ENCODE measurements at places on chromosomes 6 and 20.

DNA sequence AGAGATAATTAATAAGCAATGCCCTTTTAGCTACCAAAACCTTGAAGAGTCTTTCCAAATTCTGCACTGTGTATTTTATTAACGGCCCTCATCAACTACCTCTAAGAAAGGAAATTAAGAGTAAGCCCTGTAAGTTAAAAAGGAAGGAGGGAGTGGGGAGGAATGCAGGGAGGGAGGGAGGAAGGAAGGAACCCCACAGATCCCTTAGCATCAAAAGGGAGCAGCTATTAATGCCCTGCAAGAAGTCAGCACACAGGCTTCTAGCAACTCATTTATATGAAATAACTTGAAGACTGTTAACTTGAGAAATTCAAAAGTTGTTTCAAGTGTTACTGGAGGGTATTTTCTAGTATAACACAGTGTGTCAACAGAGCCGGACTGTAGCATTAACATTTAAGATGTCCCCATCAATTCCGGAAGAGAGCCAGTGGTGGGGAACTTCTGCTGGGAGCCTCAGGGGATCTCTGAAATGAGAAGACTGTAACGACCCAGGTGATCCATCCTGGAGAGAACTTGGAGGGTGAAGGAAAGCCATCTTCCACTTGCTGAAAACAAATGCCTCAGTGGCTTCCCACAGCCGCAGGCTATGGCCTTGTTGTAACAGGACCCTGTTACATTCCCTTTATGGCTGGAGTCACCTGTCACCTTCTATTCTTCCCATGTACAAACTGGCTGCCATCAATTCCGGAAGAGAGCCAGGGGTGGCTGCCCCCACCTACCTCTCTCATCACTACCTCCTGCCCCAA, 33.2 kb downstream of the SLC22A23 start:
- no peak for DNase-seq

- no peak for DNase-seq
Measured at GRCh38 chr20:45826381-45827019, 612 bp downstream of the TNNC2 start.

DNA sequence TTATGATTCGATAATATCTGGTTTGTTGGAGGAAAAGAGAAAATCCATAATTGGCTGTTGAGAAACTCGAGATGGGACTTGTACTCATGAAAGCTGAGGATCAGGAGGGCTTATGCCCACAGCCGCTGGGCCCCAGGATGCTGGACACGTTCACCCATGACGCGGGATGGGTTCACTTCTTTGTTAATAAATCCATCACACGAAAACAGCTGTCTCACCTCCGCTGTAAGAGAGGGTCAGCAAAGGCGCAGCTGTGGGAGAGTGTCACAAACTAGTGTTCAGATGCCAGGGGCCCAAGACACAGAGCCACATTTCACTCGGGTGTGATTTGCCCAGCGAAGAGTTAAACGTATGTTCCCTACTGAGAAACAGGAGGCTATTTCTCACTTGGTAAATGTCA, 315.1 kb downstream of the THBS2 start:
- peak; percentile 8 for DNase-seq

GRCh38 chr20:9590189-9590588, 75.8 kb downstream of the LAMP5 start:
- DNase-seq = peak; percentile 37

DNA sequence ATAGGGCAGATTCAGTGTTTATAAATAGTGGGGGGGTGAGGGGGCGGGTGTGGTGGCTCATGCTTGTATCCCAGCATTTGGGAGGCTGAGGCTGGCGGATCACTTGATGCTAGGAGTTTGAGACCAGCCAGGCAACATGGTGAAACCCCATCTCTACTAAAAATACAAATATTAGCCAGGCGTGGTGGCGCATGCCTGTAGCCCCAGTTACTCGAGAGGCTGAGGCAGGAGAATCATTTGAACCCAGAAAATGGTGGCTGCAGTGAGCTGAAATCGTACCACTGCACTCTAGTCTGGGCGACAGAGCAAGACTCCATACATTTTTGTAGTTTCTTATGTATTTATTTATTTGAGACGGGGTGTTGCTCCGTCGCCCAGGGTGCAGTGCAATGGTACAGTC, 109.0 kb upstream of the ZNF217 start:
- DNase-seq = no peak

DNA sequence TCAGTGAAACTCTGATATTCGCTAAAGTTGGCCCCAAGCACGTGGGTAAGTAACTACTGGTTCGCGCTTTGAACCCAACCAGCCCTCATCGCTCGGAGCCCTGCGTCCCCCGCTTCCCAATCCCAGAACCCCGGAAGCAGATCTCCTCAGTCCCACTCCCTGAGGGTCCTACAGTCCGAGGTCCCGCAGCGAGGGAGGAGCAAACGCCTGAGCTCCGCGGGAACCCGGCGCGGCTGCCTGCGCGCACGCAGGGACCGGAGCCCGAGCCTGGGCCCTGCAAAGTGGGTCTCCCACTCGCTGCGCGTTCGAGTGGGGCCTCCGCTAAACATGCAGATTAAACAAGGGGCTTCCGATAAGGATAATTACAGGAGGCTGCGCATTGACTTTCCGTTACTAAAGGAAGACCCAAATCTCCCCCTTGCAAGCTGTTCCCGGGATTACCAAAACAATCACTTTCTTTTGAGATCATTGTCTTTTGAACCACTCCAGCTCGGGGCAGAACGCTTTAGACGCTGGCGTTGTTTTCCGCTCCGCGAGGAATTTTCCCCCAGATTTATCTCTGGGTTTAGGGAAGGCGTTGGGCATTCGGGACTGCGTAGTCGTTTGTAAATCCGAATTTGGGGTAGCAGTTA, 1.3 kb upstream of the VSX1 start:
- no peak for DNase-seq

- no peak for DNase-seq
Measured at GRCh38 chr6:24183584-24183983, 57.6 kb downstream of the NRSN1 start.

GRCh38 chr6:118335325-118335816, 212.7 kb upstream of the PLN start:
- DNase-seq = no peak

DNA sequence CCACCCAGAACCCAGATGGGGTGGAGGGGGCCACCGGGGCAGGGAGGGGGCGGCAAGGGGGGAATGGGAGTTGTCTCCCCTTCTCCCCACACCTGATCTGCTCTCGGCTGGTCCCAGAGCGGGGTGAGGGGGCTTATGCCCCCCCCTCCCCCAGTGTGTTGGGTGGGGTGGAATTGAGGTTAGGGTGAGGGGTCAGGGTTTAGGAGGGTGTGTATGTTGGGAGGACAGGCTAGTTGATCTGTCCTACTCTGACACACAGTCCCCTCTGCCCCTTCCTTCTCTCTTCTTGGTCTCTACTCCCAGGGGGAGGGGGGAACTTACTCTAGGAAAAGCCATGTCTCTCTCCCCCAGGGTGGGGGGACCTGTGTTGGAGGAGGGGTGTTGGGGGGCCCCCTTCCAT, 1.9 kb upstream of the ZBTB9 start:
- DNase-seq = no peak

DNA sequence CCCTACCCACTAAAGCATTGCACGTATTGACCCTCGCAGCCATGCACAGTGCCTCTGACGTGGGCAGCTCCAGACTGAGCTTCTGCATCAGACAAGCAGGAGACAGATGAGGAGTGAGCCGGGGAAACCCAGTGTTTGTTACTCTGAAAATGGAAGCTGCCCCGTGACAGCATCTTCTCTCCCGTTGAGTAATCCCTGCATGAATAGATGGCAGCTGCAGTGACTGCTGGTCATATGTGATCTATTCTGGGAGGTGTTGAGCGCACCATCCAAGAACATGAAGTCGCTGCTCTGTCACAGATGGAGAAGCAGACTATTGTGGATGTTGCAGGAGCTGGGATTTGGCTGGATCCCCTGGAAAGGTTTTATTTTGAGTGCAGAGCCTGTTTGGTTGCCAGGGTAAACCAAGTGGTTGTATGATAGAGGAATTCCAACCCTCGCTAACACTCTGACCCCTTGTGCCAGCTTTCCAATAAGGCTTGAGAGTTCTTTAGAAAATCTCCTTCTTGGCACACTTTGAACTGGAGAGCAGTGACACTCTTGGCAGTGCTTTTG, 242.2 kb downstream of the NRN1 start:
- peak; percentile 25 for DNase-seq

DNA sequence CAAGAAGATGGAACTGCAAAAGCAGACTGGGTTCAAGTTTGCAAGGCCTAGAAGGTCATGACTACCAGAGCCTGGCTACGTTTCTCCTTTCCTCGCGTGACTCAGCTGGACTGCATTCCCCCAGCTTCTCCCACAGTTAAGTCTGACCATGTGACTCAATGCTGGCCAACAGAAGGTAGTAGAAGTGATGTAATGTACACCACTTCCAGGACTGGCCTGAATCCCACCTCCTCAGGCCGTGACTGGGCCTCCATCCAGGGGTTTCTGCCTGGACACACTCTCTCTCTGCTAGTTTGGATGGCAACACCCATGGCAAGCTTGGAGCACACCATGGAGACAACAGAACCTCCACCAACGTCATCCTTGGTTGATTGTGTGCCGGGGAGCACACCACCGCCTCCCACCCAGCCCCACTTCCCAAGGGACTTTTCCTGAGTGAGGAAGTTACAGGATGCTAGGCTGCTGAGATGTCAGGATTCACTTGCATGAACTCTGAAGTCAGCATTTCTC, 112.0 kb upstream of the CDYL start:
- peak; percentile 82 for DNase-seq

DNA sequence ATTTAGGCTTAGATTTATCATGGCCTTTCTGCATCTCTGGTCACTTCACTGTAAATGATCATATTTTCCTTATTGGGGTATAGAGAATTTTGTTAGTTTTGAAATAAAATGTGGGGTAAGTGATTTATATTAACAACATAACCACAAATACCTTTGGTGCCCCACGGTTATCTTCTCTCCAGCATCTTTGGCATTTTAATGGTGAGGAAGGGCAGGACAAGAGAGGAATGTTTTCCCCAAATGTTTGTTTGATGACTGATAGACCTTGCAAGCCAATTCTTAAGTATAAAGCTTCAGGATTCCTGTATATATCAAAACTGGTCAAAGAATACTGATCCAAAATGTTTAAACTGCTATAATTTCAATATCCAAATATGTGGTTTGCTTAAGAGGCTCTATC, 171.6 kb upstream of the SMLR1 start:
- peak; percentile 50 for DNase-seq

DNA sequence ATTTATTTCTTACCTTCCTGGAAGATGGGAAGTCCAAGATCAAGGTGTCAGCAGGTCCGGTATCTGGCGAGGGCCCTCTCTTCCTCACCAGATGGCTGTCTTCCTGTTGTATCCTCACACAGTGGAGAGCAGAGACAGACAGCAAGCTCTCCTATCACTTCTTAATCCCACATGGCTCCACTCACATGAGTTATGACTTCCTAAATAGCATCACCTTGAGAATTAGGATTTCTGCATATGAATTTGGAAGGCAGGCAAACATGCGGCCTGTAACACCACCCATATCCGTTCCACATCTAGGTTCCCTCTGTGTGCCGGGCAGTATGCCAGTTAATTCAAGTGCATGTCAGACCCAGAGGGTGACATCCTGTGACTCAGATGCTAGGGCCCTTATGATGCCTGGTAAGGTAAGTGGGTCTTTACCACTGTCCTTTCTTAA, 2.1 kb downstream of the RAET1E start:
- DNase-seq = peak; percentile 69

DNA sequence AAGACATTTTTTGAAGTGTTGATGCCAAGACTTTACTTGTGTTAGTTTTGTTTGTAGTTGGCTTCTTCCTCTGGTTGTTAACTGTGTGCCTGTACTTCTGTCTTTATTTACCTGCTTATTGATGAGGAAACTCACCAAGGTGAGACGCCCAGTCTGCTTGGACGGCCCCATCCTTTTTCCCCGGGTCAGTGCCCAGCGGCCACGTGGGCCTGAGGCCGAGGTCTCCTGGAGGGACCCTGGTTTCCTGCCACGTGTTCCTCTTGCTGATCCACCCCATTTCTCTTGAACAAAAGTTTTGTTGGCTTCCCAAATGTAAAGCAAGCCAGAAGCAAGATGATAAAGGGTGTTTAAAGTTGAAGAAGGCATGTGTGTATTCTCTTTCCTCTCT, 24.8 kb downstream of the DUSP22 start:
- no peak for DNase-seq

GRCh38 chr20:16576219-16576618, 3.0 kb upstream of the KIF16B start:
- DNase-seq = no peak

DNA sequence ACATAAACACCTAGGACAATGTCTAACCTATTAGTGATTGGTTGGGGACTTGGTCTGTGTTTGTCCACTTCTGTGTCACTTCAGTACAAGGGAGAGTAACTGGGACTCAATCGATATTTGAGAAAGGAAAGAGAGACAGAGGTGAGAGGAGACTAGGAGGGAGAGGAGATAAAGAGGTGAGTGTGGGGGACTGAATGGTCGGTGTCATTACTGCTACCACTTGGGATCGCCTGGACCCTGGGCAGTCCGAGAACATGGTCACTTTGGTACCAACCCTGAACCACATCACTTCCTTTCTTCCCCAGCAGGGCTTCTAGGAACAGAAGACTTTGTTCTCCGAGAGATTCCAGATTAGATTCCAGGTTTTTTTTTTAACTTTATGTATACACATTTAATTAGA, 63.7 kb downstream of the GPR6 start:
- no peak for DNase-seq

- no peak for DNase-seq
Measured at GRCh38 chr6:149007846-149008245, 261.0 kb downstream of the UST start.

DNA sequence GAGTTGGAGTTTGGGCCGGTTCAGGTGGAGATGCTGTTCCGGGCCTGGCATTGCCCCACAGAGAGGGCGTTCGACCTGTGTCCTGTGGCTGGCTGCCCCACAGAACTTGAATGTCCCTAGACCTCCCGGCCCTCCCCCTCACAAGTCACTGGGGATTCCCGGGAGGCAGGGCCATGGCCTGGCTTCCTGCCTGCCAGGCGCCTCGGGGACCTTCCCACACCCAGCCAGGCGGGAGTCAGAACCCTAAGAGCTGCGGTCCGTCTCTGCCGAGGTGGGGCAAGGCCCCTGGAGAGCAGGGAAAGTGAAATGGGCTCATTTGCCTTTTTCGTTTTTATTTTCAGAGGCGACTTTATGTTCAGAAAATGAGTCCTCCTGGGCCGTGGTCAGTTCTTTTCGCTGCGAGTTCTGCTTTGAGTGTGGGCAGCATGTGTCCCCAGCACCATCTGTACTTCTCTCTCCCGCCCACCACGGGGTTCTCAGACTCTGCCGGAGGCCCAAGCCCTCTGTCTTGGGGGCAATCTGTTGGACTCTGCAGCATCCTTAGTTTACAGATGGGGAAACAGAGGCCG, 8.5 kb downstream of the RBM38 start:
- no peak for DNase-seq

DNA sequence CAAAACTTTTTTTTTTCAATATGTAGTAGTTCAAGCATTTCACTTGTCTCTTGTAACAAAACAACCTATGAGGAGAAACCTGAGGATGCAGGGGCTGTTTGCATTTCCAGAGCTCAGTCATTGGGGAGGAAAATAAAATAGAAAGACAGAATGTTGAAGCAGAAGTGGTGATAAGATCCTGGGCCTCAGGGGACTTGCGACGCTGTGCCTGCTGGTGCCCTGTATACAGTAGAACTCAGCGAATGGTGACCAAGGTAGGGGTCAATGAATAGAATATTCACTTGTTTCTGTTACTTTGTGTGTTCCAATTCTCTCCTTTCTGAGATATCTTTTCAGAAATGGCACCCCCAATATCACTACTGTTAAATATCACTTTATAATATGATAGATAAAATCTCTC, 271.6 kb downstream of the FARS2 start:
- no peak for DNase-seq

- no peak for DNase-seq
Measured at GRCh38 chr6:157497579-157497978, 116.6 kb downstream of the ZDHHC14 start.
